Stimulated activated naive B cell treated with anti-CD40 and anti-IgM and Interleukin-4, amounts not matched to agents 10 μg/mL and 1 μg/mL and 100 μg/mL, for 72 hours (primary cell): ENCODE measurements at places on chromosomes 2 and 18.

DNA sequence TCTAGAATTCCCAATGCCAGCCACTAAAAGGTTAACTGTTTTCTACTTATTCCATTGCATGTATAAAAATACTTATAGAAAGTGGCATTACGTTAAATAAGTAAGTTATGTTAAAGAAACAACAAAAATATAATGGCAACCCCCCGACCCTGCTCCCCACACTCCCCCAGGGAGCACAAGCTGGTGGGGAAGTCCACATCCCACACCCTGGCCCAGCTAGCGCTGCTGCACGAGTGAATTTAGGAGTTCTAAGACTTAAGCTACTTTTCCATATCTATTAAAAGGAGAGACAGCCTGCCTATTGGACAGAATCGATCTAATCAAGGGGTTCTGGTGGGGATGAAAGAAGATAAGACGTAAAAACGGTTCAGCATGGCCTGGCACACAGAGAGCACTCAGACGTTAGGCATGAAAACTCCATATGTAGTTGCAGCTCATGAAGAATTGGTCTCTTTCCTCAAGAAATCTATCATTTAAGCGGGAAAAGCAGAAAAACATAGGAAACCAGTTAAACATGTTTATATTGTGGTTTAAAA lies 16.6 kb downstream of the HJURP start:
- DNase-seq: no peak

DNA sequence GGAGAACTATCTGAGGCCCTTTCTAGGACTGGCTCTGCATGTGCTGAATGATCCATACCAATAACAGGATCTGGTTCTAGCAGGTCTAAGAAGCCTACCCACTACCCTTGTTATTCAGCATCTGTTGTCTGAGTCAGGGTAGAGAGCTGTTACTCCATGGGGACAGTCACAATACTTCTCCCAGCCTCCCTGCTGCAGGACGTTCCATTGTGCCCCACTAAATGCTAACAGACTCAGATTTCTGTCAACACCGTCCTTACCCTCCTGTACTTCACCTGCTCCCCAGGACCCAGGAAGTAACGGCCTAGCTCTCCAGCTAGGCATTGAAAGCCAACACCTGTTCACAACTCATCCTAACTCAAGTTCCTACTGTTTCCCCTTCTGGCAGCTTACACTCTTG lies 719.7 kb upstream of the ID2 start:
- no peak for DNase-seq

DNA sequence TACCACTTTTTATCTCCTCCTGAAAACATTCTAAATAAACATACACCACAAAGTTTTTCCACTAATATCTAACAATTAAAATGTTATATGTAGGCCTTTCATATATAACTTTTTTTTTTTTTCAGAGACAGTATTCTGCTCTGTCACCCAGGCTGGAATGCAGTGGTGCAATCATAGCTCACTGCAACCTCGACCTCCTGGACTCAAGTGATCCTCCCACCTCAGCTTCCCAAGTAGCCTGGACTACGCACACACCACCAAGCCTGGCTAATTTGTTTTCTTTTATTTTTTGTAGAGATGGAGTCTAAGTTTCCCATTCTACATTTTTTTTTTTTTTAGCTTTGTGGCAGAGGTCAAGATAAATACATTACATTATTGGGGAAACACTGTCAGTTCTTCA lies 1612.6 kb upstream of the NXPH2 start:
- DNase-seq: no peak

DNA sequence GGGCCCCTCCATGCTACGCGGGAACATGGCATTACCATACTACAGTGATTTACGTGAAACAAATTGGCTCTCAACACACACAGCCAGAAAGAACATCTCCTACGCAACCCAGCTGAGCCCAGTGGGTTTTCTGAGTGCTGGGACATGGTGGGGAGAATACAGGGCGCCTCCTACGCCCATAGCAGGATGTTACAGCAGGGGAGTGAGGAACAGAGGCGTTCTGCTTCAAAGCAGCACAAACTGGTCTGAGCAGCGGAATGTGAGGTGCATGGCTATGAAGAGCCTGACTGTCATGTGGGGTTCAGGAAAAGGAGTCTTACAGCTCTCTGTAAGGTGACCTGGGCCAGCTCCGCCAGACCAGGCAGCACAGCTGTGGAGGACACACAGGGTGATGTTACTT lies 108.6 kb upstream of the REV1 start:
- DNase-seq: no peak

DNA sequence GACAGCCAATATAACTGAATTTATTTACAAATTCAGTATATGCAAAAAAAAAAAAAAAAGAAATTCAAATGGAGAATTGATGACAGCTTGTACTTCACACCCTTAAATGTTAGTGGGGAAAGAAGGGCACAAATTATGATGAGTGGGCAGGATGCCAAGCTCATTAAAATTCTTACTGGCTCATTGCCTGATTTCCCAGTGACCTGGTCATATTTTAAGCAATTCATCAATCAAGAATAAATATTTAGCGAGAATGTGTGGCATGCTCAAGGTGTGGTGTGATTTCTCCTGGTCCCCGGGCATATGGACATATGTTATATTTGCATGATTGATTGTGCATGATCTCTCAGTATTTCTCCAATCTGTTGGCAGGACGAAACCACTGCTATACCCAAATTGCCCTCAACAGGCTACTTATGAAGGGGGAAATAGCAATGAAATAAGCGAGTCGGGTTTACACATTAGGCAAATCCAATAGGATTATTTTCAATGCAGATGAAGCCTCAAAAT lies 883.0 kb downstream of the LRRTM4 start:
- DNase-seq: no peak

- no peak for DNase-seq
These were observed 63.4 kb upstream of the SP5 start for GRCh38 chr2:170651624-170652325.
